ENCODE measurements at places on chromosomes 11 and 22.

DNA sequence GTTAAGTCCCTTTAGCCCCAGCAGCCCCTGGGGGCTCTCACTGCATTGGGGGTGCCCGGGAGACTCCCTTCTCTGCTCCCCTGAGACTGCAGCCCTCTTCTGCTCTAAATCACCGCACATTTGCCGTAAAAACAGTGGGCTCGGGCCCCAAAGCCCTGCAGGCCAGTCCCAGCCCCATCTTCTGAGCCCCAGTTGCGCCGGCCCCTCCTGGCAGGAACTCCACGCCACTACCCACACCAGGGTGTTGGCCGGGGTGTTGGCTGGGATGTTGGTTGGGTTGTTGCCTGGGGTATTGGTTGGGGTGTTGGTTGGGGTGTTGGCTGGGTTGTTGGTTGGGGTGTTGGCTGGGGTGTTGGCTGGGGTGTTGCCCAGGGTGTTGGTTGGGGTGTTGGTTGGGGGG is 23.5 kb downstream of the OTUB1 start:
- DNase-seq: no peak

DNA sequence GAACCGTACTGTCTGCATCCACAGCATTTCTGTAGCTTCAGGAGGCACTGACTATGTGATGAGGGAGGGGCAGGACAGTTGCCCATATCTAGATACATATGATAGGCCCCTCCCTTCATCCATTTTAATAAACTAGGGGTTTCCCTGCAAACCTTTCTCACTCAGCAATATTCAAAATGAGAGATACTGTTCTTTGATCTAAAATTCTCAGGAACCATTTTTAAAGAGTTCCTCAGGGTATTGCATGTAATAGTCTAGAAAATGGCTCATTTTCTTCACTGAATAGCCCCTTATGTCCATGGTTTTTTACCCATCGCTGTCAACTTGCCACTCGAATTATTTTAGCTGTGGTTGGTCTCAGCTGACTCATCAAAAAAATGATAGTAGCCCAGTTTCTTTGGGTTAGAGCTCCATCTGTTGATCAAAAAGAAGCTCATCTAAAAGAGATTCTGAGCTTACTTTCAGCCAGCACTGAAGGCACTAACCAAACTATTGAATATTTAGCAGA is 37.0 kb upstream of the DNAJB7 start:
- DNase-seq: no peak

- no peak for DNase-seq
Measured at GRCh38 chr22:29244785-29245625, 22.8 kb downstream of the RHBDD3 start.

DNA sequence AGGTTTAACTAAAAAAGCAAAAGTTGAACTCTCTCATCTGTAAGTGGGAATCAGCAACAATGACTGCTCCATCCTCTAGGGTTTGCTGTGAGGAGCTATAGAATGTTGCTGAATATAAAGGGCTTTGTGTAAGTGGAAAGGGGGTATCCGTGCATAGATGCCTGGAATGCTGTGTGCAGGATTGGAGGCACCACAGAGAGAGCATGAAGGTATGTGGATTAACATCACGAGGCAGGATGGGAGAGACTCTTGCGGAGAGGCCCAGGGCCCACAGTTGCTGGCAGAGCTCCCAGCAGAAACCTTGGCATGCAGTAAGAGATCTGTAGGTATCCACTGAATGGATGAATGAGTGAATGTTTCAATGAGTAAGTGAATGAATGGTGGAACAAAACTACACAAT is 298.7 kb upstream of the DDI1 start:
- no peak for DNase-seq

GRCh38 chr11:8707541-8708191 is 25.1 kb downstream of the RPL27A start:
- DNase-seq: no peak

- DNase-seq: no peak
Measured at GRCh38 chr11:61488651-61489291, 19.8 kb upstream of the LRRC10B start.

GRCh38 chr11:75245356-75246005 is 4.9 kb downstream of the TPBGL start:
- DNase-seq: no peak

DNA sequence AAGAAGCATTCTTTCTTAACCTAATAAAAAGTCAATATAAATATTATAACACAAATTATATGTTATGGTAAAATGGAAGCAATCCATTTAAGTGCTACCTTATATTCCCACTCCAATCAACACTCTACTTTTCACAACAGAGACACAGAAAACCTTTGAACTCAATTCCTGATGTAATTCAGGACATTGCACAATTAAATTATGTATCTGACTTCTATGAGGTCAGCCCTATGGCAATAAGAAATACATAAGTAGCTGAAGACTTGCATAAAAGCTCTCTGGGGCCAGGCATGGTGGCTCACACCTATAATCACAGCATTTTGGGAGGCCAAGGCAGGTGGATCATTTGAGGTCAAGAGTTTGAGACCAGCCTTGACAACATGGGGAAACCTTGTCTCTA is 6.8 kb downstream of the OR4D10 start:
- DNase-seq: no peak

GRCh38 chr11:69088676-69089146 is 40.0 kb downstream of the TPCN2 start:
- peak; percentile 38 for DNase-seq

DNA sequence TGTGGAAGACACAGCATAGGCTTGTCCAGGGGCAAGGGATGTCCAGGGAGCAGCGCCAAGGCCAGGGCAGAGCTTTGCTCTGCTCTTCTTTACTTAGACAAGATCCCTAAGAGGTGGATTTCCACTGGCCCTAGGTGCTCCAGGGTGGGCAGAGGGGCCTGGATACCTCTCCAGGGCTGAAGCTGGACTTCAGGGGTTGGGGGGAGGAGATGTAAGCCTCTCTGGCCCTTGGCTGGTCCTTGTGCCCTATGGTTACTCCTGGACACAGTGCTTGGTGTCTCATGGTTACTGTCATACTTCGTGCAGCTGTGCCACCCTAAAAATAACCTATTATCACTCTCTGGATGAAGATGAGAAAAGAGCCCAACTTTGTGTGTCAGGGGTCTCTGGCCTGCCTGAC is 12.9 kb upstream of the KCNJ11 start:
- DNase-seq: no peak

DNA sequence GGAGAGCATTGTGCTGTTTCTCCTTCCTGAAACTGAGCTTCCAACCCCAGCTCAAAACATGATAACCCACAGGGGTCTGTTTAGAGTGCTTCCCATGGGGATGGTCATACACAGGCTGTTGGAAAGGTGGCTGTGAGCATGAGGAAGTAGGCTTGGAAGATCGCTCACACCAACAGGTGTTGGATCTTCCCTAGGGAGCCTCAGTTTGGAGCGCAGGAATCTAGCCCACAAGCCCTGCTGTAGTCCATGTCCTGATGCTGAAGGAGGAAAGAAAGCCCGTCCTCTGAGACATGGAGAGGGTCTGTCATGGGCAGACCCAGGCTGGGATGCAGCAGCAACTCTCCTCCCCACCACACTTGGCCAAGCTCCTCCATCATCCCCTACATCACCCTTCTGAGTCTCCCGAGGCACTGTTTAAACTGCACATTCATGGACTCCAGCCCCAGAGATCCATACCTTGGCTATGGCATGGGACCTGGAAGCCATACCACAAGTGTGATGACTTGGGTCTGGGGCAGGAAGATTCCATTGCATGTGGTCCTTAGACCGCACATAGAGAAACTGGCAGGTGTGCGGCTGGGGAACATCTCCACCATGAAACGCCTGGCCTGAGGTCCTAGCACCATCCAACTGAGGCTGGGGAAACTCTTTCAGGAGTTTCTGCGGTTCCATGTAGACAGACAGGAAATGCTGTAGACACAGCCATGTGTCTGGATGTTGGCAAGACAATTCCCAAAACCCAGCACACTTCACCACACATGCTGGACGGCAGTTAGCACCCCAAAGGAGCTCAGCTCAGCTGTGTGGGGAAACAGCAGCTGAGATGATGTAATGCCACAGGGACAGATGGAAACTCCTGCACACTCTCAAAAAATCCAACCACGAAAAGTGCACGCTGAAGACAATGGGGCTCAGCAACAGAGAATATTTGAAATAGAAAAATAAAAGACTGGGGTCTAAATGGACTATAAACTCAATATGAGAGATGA is 27.6 kb upstream of the TTC12 start:
- DNase-seq: no peak

DNA sequence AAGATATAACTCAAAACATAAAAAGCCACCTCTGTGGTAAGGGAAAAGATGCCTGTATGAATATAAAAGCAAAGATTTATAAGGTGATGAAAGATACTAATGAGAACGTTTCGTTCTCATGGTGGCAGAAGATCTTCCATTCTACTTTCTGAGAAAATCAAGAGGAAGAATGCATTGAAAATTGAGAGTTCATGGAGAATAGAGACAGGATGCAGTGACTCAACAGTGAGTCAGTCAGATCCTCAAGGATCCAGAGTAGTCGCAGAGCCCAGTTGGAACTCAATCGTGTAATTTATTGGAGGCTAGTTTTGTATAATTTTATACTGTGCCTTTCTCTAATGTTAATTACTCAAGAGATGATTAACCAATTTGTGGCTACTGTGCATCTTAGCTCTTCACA is 73.3 kb downstream of the ENTHD1 start:
- DNase-seq: no peak

DNA sequence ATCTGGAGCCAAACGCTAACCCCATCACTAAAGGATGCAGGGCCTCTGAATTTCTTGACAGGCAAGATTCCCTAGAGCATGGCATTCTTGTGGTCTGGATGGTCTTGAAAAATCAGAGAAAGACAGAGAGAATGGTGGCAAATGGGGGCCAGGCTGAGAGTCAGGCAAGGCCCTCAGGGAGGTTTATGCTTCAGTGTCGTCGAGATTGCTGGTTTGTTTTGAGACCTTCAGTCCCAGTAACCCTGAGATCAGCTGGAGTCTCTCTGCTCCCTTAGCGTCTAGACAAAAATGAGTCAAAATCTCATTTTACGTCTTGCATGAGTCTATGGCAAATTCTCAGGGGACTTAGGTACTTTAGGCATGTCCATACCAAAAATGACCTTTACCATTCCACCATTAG is 539.3 kb downstream of the SOX6 start:
- no peak for DNase-seq

- no peak for DNase-seq
Measured at GRCh38 chr22:44799077-44799945, 46.9 kb downstream of the ARHGAP8 start.
